ENCODE measurements at places on chromosomes 5 and 9.

- no peak for DNase-seq
Measured at GRCh38 chr9:70531311-70531710, 116.9 kb upstream of the KLF9 start.

GRCh38 chr5:34718516-34718915 is 62.4 kb downstream of the RAI14 start:
- no peak for DNase-seq

DNA sequence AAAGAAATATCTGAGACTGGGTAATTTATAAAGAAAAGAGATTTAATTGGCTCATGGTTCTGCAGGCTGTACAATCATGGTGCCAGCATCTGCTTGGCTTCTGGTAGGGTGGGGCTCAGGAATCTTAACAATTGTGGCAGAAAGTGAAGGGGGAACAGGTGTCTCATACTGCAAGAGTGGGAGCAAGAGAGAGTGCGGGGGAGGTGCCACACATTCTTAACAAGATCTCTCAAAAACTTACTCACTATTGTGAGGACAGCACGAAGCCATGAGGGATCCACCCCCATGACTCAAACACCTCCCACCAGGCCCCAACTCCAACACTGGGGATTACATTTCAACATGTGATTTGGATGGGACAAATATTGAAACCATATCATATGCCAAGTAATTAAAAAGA is 70.1 kb upstream of the PANK3 start:
- no peak for DNase-seq

DNA sequence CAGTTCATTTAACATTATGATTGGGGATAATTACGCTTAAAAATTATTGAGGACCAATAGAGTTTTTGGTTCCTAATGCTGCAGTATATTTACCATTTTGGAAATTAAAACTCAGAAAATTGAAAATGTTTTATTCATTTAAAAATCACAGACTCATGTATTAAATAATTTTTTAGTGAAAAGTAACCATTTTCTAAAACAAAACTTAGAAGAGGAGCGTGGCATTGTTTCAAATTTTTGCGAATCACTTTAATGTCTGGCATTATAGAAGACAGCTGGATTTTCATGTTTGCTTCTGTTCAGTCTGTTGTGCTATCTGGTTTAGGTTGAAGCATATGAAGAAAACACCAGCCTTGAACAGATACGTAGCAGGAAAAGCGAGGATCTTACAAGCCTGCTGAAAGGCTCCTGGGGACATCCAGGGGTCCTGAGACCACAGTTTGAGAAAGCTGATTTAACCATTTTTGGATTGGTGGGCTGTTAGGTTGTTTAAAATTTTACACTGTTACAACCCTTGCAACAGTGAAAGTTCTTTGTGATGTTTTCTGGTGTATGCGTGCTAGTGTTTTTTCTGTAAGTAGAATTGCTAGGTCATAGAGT is 1.6 kb downstream of the ZFYVE16 start:
- no peak for DNase-seq

GRCh38 chr5:57004800-57005199 is 52.9 kb upstream of the MIER3 start:
- no peak for DNase-seq

DNA sequence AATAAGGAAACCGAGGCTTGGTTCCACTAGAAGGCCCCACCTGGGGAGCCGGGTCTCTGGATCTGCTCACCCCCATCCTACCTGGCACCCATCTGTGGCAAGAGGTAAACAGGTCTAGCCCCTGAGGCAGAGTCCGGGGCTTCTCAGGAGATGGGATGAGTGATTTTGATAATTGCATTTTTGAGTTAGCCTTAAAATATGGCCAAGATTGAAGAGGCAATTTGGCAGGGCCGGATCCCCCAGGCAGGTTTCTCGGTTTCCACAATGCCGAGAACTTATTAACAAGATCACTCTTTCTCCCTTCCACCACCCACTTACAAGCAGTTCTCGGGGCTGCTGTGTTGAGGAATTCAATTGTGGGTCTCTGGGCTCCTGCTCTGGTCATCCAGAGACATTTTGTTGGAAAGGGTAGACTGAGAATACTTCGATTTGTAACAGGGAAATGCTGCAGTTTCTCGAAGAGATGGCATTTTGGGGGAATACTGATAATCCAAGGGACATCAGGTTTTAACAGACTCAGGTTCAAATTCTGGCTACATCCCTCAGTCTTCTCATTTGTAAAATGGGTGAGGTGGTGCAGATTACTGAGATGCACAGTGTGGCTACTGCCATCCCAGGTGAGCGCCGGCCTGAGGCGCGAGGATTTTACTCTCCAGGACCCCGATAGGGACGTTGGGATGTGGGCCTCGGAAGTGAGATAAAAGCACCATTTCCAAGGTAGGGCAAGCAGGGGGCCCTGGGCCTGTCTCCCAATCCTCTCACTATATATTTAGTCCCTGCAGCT is 194.2 kb downstream of the CDK5RAP2 start:
- DNase-seq = no peak

GRCh38 chr9:136416914-136417313 is 6.5 kb downstream of the PMPCA start:
- DNase-seq = no peak

DNA sequence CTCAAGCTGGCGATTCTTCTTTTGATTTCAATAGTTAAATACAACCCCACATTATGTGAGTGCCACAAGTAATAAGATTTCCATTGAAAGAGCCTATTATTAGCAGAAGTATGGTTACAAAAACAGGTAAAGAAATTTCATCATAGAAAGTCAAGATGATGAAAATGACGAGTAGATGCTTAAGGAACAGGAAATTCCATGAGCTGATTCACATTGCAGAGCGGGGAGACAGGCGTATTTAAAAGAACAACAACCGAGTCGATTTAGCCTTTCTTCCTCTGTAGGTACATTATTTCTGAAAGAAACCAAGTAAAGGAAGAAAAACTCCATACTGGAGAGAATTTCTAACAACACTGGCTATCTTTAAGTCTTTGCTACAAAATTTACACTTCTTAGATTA is 310.4 kb downstream of the SLF1 start:
- DNase-seq = no peak

GRCh38 chr5:27015758-27016157 is 22.6 kb downstream of the CDH9 start:
- DNase-seq = peak; percentile 32

GRCh38 chr9:136268318-136268717 is 22.7 kb upstream of the QSOX2 start:
- DNase-seq = no peak

GRCh38 chr9:81472701-81473100 is 216.6 kb downstream of the TLE1 start:
- DNase-seq = no peak

DNA sequence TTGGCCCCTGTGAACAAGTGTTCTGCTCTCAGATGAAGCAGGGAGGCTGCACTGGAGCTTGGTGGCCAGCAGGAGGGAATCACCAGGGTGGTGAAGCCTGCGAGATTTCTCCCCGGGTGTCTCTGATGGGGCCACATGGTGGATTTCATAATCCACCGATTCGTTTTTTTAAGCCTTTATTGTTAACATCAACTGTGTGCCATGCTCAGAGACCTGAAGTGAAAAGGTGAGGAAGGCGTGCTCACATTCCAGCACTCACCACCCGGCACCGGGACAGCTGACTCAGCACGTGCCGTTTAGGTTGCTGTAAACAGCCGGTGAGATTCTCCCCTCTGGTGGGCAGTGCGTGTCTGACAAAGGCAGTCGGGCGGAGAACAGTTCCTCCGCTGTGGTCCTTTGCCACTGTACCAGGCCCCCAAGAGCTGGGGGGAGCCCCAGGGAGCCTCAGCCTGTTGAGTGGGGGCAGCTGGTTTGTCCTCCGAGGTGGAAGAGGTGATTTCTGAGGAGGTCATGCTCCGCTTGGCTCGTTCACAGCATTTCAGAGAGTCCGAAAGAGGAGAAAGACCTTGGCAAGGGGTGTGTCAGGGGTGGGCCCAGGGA is 12.7 kb upstream of the AHRR start:
- DNase-seq = no peak

- DNase-seq = no peak
Measured at GRCh38 chr5:174556756-174557155, 167.6 kb upstream of the MSX2 start.

DNA sequence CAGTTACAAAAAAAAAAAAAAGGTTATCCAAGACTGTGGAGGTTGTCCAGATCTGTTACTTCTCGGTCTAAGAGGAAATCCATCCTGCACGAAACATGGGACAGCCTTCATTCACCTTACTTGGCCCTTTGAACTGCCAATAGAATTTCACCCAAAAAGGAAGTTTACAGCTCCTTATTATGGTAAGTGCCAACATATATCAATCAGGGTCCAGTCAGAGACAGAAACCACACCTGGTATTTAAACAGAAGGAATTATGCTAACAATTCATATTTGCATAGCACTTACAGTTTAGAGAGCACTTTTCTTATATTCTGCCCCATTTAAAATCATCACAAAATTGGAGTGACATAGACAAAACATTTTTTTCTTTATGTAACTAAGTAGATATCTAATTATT is 93.6 kb upstream of the PTPN3 start:
- no peak for DNase-seq

- DNase-seq = no peak
Measured at GRCh38 chr5:76041863-76042262, 41.3 kb upstream of the SV2C start.

DNA sequence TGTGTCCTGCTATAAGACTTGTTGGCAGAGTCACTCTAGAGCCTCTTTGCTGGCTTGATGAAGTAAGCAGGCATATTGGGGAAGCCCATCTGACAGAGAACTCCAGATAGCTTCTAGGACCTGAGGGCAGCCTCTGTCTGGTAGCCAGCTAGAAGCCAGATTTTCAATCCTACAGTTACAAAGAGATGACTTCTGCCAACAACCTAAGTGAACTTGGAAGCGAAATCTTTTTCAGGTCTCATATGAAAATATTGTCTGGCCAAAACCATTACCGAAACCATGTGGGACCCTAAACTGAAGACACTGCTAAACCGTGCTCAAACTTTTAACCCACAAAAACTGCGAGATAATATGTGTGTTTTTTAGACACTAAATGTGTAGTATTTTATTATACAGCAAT is 140.9 kb downstream of the MRPS30 start:
- DNase-seq = peak; percentile 60

DNA sequence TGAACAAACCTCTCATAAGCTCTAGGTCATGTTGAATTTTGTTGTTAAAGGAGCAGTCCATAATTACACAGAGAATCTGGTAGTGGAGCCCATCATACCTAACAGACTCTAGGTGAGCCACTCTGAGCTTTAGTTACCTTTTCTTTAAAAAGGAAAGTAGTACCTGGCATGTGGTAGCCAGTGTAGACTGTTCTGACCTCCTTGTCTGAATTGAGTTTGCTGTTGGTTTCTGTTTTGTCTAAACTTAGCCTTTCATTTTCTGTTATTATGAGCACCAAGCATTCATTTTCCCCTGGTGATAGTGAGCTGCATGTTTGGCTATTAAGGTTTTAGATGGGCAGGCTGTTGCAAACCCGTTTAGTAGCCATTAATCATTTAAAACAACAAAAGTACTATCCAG is 112.2 kb downstream of the MAST4 start:
- DNase-seq = no peak

- no peak for DNase-seq
Measured at GRCh38 chr9:127896395-127897192, 2.8 kb downstream of the ST6GALNAC6 start.

- DNase-seq = no peak
Measured at GRCh38 chr9:86168256-86168655, 68.9 kb upstream of the GOLM1 start.

DNA sequence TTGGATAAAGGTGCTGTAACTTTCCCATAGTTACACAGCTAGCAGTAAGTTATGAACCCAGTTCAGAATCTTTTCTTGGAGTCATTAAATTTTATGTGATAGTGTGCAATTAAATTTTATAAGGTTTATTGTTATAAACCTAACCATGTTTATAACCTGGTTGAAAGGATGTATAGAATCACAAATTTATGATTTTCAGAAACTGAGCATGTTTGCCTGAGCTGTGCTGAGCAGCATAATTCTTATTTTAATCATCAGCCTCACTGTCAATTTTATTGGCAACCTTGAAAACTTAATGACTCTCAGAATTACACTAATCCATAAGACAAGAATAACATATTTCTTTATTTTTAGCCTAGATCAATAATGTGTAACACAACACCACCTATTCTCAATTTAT is 46.9 kb downstream of the ADAMTS19 start:
- DNase-seq = no peak

DNA sequence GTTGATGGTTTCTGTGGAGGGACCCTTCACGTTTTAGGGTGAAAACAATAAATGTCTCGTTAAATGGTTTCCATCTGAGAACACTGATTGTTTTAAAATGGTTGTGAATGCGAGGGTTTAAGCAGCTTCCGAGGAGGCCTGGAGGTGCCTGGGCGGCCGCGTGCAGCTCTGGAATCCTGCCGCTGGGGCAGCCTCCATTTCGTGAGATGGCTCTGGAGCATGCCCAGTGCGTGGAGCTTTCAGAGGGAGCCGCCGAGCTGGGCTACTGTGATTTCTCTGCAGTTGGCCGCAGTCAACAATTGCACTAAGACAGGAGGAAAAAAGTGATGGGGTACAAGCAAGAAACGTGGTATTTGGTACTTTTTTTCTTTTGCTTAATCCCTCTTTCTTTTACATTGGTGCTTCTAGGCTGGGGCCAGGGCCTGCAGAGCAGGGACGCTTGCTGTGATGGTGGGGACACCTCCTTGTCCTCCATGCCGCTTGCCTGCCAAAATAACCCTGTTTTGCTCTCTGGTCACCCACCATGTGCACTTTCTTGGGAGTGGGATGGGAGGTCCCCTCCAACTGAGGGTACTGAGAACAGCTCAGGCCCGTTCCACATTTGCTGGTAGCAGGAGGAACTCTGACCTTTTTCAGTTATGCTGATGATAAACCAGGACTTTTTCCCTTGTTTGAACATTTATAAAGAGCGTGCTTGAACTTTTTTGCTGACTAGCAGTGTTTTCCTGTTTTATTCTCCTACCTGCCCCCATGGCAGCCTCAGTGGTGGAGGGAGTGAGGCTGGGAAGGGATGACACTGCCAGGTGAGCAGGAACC is 47.1 kb downstream of the EHMT1 start:
- DNase-seq = no peak

DNA sequence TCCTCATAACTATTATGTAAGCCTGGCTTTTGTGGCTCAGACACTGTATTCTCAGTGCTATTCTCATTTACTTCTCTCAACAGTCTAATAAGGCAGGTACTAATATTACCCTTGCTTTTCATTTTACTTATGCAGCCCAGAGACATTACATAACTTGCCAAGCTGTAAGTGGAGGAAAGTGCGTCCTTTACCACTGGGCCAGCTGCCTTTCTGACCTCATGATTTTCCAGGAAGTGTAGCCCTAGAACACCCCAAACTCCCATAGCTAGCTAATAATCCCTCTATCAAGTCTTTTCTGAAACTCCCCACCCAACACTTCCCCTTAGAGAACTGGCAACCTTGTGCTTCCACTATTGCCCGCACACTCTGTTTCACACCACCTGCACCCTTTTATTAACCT is 192.9 kb upstream of the HMHB1 start:
- DNase-seq = no peak

- no peak for DNase-seq
Measured at GRCh38 chr9:76595645-76596044, 136.7 kb downstream of the GCNT1 start.

Measured in NCI-H446 treated with DMSO at 0.1 percent for 48 hours (cell line).